ENCODE measurements at places on chromosomes 13 and 19.

GRCh38 chr13:37141011-37141410 is 35.5 kb upstream of the CSNK1A1L start:
- DNase-seq: no peak

- DNase-seq: no peak
Observed at GRCh38 chr13:45055902-45056648, 64.2 kb upstream of the GTF2F2 start.

DNA sequence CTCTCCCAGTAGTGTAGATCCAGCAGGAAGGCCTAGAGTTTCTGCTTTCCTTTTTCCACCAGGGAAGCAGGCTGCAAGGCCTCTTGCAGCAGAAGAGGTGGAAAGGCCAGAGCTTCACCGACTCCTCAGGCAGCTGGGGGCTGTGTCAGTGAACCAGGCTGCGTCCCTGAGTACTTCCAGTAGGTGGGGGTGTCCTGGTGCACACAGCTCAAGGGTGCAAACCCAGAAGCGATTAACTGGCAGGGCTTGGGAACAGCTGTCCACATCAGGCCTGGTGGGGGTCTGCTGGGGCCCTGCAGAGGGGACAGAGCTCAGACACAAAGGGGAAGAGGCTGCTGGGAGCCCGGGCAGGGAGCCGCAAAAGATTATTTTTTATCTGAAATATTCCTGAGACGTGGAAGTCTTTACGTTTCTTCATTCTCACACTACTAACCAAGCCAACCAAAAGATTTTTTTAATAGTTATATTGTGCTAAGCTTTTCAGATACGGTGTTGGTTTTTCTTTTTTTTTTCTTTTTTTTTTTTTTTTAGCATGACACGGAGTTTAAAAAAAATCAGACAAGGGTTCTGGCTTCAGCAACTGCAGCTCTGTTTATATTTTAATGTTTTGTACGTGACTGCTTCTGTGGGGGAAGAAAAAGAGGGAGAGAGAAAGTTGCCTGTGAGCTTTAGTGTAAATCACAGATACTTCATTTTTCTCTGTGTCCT is 11.0 kb downstream of the TSHZ3 start:
- DNase-seq: no peak

DNA sequence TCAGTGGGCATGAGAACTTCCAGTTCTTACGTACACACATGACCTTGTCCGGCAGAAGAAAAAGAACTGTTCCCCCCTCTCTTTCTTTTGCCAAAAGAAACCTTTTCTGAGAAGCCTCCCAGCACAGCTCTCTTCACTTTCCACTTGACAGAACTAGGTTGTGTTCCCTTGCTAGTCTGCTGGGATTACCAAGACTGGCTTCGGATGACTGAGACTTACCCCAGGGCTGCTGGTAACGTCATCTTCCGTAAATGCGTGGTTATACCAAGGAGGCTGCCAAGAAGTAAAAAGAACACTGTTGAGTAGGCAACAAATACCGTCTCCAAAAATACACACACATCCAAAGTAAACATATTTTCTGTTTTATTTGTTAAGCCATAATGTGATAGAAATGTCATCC is 908.2 kb downstream of the EFNB2 start:
- DNase-seq: no peak

DNA sequence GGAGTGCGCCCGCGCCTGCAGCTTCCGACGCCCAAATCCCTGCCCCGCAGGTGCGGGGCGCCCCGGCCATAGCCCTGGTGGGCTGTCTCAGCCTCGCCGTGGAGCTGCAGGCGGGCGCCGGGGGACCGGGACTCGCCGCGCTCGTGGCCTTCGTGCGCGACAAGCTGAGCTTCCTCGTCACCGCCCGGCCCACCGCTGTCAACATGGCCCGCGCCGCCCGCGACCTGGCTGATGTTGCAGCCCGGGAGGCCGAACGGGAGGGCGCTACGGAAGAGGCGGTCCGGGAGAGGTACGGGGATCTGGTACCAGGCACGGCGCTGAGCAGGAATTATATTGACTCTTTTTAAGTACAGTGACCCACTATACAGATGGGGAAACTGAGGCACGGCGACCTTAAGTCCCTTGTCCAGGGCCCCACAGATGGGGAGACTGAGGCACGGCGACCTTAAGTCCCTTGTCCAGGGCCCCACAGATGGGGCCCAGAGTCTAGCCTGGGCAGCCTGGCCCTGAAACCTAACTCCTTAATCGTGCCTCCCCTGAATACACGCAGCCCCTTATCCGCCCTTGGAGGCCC is 586 bp downstream of the MRI1 start:
- peak; percentile 19 for DNase-seq

- no peak for DNase-seq
Observed at GRCh38 chr13:66911411-66911939, 318.7 kb downstream of the PCDH9 start.
